ENCODE measurements at places on chromosomes 6 and 20.

DNA sequence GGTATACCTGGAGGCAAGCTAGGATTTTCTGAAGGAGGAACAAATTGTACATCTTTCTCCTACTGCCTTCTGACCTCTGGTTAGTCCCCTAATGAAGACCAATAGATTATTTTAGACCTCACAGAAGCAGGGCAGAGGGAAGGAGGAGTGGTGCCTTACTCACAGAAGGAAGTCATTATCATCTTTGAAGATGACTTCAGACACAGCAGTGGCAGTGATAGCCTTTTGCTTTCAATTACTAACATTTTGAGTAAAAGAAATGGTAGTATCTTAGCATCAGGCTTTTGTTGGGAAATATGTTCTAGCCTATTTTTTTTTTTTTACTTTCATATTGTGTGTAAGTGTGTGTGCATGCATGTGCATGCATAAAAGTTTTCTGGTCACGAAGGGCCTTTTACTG, 164.2 kb upstream of the PLN start:
- no peak for DNase-seq

DNA sequence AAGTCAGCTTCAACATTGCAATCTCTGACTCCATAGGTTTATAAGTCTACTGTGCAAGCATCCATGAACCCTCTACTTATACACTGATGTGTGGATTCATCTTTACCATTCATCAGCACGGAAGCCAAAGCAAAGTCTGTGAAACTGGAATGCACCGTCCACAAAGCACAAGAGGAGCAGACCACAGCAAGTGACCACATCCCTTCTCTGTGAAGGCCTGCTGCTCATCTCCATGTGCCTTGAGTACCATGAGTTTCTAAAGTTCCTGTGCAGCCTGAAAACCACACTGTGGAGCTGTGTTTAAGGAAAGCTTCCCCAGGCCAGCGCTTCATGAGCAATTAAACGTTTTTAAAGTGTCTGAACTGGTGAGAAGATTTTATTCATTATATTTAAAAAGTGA, 20.0 kb downstream of the GABRR1 start:
- no peak for DNase-seq

DNA sequence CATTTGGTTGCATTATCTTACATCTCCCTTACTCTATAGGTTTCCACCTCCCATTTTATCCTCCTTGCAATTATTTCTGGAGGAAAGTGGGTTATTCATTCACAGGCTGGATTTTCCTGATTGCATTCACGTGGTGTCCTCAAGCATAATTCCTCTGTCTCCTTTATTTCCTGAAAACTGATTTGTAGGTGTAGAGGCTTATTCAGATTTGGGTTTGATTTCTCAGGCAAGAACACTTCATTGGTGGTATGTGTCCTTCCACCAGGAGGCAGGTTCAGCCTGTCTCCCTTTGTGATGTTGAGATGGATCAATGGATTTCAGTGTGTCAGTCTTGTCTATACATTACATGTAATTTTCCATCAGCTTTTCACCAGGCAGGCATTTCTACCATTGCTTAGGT, 17.3 kb downstream of the DNPH1 start:
- no peak for DNase-seq

GRCh38 chr6:129390900-129391299, 319.1 kb downstream of the ARHGAP18 start:
- no peak for DNase-seq

DNA sequence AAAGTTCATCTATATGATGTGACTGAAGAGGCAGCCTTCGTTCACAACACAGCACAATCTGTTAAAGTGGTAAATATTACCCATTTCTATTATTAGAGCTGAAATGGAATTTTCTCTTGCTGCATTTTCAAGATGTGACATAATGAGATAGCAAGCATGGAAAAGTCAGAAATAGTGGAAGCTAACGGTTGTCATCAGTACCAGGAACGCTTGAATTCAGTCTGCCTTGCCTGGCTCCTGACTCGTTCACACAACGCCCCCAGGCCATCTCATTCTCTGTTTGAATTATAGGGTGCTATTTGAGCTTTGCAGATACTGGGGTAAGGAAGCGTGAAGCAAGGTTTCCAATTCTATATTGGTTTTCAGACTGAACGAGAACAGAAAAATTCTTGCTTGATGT, 116.5 kb upstream of the MAP3K7 start:
- no peak for DNase-seq

DNA sequence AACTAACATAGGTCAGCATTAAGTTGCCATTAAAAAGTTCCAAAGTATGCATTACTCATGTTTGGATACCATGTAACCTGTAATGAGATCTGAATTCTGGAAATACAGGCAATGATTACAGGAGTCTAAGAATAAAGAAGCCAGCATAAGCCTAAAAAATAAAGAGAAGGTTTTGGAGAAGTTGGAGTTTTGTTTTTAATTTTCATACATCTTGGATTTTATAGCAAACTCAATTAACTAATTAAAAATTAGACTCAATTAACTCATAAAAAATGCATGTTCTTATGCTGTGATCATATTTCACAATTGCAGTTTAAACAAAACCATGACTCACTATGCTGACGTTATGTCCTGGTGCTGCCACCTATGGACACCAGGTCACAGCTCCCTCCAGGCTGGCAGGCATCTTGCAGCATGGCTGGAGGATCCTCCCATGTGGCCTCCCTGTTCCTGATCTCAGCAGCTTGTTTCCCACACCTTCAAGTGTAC, 648.8 kb upstream of the AGPAT4 start:
- no peak for DNase-seq

- DNase-seq: no peak
Observed at GRCh38 chr6:2964793-2965505, 6.4 kb downstream of the SERPINB6 start.

GRCh38 chr6:32462609-32463008, 22.9 kb downstream of the HLA-DRA start:
- DNase-seq: no peak

- no peak for DNase-seq
Observed at GRCh38 chr20:22088882-22089281, 383.4 kb downstream of the PAX1 start.

DNA sequence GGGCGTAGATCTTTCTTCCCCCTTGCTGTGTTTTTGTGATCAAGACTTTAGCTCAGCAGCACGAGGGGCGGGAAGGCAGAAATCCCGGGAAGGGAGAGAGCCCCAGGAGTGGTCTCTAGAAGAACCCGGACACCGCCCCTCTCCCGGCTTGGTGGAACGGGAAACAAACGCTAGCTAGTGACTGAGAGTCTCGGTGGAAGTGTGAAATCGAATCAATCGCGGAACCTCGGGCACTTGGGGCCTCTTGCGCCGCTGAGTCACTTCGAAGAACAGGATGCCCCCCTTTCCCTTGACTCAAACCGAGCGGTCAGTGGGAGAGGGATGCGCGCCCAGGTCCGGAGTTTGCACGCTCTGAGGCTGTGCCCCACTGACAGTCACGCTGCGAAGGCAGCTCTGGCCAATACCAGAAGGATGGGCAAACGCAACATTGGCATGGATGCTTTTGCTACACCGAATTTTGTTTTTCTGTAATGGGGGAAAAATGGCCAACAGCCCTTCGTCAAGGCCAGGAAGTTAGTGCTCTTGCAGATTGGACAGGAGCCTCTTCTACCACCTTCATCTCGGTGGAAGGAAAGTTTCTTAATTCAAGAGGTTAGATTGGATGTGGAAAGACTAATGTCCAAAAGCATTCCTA, 1.6 kb upstream of the OLIG3 start:
- no peak for DNase-seq

DNA sequence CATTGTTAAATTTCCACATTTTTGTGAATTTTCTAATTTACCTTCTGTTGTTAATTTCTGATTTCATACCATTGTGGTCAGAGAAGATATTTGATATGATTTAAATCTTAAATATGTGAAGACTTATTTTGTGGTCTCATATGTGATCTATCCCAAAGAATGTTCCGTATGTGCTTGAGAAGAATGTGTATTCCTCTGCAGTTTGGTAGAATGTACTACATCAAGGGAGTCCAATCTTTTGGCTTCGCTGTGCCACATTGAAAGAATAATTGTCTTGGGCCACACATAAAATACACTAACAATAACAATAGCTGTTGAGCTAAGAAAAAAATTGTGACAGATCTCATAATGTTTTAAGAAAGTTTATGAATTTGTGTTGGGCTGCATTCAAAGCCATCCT, 176.2 kb upstream of the PRND start:
- no peak for DNase-seq

- no peak for DNase-seq
Observed at GRCh38 chr20:5848711-5849505, 98.7 kb downstream of the SHLD1 start.

DNA sequence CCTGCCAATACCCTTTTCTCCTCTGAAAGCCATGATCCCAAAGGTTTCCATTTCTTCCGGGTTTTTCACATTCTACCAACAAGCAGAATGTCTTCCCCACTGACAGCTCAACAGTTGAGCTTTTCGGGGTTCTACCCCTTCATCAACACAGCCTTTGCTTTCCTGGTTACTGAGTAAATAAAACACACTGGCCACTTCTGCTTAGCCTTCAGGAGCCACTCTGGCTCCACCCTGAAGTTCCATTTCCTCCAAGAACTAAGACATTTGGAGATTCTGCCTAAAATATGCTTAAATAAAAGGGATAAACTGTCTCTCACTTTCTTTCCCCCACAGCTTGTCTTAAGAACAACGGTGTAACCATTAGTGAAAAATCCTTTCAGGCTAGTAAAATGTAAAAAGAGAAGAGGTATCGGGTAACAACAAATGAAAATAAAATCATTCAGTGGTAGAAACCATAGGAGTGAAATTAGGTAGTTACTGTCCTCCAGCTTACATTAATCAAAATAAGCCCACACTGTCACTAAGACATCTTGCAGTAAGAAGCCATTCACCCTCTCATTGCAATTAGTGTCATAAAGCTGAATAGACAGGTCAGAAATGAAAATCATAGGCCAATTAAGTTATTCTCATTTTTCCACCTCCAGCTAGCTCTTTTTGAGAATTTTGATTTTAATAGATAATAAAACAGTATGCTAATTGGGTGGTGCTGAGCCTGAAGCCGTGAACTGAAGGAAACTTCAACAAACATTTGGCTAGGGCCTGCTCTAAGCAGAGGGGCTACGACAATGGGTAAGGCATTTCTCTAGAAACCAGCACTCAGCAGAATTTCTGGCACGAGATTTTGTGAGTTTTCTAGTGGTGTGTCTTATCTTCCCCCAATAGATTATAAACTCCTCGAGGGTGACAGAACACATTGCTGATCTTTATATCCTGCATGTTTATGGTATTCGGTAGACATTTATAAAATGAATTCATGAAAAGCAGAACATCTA, 194.2 kb downstream of the KHDC1L start:
- no peak for DNase-seq

DNA sequence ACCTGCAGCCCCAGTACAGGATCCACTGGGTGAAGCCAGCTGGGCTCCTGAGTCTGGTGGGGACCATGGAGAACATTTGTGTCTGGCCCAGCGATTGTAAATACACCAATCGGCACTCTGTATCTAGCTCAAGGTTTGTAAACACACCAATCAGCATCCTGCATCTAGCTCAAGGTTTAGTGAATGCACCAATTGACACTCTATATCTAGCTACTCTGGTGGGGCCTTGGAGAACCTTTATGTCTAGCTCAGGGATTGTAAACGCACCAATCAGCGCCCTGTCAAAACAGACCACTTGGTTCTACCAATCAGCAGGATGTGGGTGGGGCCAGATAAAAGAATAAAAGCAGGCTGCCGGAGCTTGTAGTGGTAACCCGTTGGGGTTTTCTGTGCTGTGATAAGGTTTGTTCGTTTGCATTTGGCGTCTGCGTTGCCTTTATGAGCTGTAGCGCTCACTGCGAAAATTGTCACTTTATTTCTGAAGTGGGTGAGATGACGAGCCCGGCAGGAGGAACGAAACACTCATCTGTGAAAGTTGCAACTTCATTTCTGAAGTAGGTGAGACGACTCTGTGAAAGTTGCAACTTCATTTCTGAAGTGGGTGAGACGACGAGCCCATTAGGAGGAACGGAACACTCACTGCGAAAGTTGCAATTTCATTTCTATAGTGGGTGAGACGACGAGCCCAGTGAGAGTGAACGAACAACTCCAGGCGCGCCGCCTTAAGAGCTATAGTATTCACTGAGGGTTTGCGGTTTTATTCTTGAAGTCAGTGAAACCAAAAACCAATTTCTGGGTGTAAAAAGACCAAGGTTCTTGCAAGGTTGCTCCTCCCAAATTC, 31.1 kb downstream of the SERPINB6 start:
- DNase-seq: no peak

- DNase-seq: no peak
Observed at GRCh38 chr6:64290867-64291266, 655.3 kb downstream of the PHF3 start.

GRCh38 chr20:62142252-62143080, 728 bp downstream of the PSMA7 start:
- no peak for DNase-seq

GRCh38 chr6:42154461-42155209, 12.2 kb upstream of the C6orf132 start:
- DNase-seq: no peak

- no peak for DNase-seq
Observed at GRCh38 chr6:53646606-53647005, 18.9 kb downstream of the KLHL31 start.

DNA sequence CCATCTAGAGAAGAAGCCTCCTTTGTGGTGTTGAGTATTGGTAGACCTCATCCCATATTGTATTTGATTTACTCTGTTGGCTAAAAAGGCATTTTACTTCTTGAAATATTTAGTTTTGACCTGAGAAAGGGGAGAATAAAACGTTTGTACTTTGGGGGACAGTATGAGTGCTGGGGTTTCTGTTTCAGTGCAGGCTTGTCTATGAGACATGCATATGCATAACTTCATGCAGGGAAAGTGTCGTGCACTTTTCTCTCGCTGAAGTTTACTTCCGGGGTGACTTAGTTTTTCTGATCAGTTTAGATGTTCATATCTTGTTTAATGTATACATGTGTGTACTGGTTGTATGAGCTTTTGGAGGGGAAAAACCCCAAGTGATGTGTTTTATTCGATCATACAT, 59.5 kb downstream of the UTRN start:
- no peak for DNase-seq

DNA sequence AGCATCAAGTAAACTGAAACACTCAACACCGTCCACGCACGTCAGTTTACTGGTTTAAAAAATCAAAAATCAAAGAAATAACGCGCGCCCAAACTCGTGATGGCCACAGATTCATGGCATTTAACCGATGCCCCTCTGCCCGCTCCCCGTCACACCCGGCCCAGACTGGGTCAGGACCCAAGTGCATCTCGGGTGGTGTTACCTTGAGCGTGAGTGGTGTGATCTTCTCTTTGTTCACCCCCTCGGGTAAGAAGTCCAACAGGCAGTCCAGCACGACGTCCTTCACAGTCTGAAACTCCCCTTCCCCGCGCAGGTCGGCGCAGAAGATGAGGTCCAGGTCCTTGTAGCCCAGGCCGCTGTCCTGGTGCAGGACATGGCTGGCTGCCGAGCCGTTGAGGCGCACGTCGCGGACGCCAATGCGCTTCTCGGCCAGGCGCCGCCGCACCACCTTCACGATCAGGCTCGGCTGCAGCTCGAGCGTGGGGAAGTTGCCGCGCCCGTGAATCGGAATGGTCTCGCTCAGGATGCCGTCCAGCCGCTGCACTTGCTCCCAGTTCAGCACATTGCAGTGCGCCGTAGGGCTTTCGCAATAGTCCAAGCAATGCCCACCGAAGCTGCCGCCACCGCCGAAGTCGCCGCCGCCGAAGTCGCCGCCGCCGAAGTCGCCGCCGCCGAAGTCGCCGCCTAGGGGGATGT, 945 bp downstream of the TENT5A start:
- no peak for DNase-seq

Measured in caudate nucleus (tissue), 63 donors.